Left colon (tissue), 2 donors: ENCODE measurements at places on chromosomes 5 and 9. TPM values are rescaled to one million over a fixed set of nuclear protein-coding genes. Genes with fewer than 3 reads are reported as not detected.

Gene CCL27
- not detected for total RNA-seq

Gene RASGEF1C
- total RNA-seq: not detected

Gene NRARP
- total RNA-seq: 163 TPM

Gene AQP3
- 8.4 TPM for total RNA-seq

Gene PHF24
- total RNA-seq: 0.22 TPM
